ENCODE measurements at places on chromosomes 4 and X. TPM values are rescaled to one million over a fixed set of nuclear protein-coding genes. Genes with fewer than 3 reads are reported as not detected.

Gene MCF2
- total RNA-seq: 0.13 TPM

Gene BTK
- total RNA-seq: 0.13 TPM

Gene FREM3
- total RNA-seq: 0.05 TPM

Gene TRIM2
- 16.4 TPM for total RNA-seq

Gene DMRTC1B
- not detected for total RNA-seq

Gene HCFC1
- total RNA-seq: 80.9 TPM

Gene TMSB15A
- 6.7 TPM for total RNA-seq

Gene PRDM5
- total RNA-seq: 5.7 TPM

Gene CXCR3
- not detected for total RNA-seq

Gene GNPDA2
- total RNA-seq: 14.7 TPM

Gene LGI2
- total RNA-seq: not detected

Gene SPANXB1
- not detected for total RNA-seq

Gene GPRASP1
- total RNA-seq: 2.1 TPM

Gene HEPH
- 0.20 TPM for total RNA-seq

Gene SLC6A8
- total RNA-seq: 28.8 TPM

Gene RBM46
- total RNA-seq: not detected

Gene MAOB
- total RNA-seq: not detected

Gene MAGEA1
- total RNA-seq: not detected

Gene SPANXD
- not detected for total RNA-seq

Gene ZNF595
- total RNA-seq: 11.1 TPM

Gene COL4A6
- total RNA-seq: 0.92 TPM

Gene ETDB
- not detected for total RNA-seq

Gene TBC1D1
- total RNA-seq: 112 TPM

Gene GUCY1A1
- 7.5 TPM for total RNA-seq

Gene CT45A5
- not detected for total RNA-seq

Gene SPCS3
- total RNA-seq: 179 TPM

Gene MAGEB10
- not detected for total RNA-seq

Gene CACNA1F
- not detected for total RNA-seq

Gene ADAM29
- not detected for total RNA-seq

Gene FBXL5
- 64.8 TPM for total RNA-seq

Gene ATP1B4
- not detected for total RNA-seq

Gene INTS12
- 19.7 TPM for total RNA-seq

Gene PRPS2
- total RNA-seq: 36.7 TPM

Gene FTHL17
- not detected for total RNA-seq

Gene CDKN2AIP
- 10.4 TPM for total RNA-seq

Gene H2BW2
- not detected for total RNA-seq

Gene EDA
- 0.44 TPM for total RNA-seq

Gene BGN
- 479 TPM for total RNA-seq

Gene AWAT1
- total RNA-seq: not detected

Gene OTUD6A
- total RNA-seq: not detected

Gene RENBP
- total RNA-seq: 6.2 TPM

Gene TEX13B
- total RNA-seq: not detected

Gene GPR78
- not detected for total RNA-seq

Gene FAAH2
- total RNA-seq: 0.28 TPM

Gene UPF3B
- 10.2 TPM for total RNA-seq

Gene PROM1
- total RNA-seq: 1.7 TPM

Gene HTATSF1
- total RNA-seq: 31.1 TPM

Gene VEGFD
- 0.64 TPM for total RNA-seq

Gene CORIN
- total RNA-seq: 0.40 TPM

Gene TBC1D9
- 43.4 TPM for total RNA-seq

Gene HERC5
- total RNA-seq: 0.91 TPM

Gene F8A2
- not detected for total RNA-seq

All from endothelial cell of umbilical vein (primary cell).